ENCODE measurements at places on chromosomes 5 and 9.
A peak's percentile ranks its signal among the peaks of the same experiment; 100 is the strongest.

DNA sequence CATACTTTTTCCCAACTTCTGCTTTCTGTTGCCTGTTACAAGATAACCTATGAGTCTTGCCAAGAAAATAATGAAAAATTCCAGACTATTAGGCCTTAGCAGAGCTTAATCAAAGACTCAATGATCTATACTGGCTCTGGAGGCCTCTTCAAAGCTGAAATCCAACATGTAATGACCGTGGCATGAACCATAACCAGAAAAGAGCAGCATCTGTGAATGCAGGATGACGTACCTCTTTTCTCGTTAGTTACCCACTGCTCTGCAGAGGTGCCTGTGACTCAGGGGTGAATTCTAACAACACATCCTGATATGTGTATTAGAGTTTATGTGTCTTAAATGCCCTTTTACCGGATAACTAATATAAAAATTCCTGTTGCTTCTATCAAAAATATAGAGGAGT is 645.4 kb downstream of the PRELID2 start:
- no peak for DNase-seq

GRCh38 chr5:135195270-135195608 is 161.2 kb upstream of the PITX1 start:
- no peak for DNase-seq

DNA sequence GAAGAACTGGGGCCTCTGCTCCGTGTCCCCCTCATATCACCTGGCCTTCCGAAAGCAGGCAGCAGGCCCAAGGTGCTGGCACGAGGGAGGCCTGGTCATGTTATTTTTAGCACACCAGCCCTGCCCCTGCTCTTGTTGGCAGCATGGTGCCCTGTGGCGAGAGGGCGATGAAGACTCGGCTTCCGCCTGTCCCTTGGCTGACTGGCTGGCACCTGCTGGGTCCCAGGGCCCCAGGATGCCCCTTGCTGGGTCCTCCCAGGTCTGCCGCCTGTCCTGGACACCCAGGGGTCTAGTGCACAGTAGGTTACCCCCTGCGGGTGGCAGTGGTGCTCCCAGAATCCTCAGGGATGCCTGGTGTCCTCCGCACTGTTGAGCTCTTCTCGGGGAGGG is 77.0 kb downstream of the RXRA start:
- DNase-seq = no peak

DNA sequence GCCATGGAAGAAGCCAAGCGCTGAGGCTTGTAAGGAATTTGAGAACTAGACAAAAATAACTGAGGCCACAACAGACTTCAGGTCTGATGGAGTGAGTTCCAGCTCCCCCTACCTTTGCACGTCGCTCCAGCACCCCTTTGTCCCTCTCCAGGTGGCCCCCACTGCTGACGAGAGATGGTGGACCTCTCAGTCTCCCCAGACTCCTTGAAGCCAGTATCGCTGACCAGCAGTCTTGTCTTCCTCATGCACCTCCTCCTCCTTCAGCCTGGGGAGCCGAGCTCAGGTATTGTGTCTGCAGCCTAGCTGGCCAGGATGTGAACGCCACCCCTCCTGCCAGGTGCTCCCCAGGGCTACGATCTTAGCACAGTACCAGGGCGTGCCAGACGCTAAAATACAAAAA is 5.2 kb downstream of the BTNL9 start:
- DNase-seq = no peak

DNA sequence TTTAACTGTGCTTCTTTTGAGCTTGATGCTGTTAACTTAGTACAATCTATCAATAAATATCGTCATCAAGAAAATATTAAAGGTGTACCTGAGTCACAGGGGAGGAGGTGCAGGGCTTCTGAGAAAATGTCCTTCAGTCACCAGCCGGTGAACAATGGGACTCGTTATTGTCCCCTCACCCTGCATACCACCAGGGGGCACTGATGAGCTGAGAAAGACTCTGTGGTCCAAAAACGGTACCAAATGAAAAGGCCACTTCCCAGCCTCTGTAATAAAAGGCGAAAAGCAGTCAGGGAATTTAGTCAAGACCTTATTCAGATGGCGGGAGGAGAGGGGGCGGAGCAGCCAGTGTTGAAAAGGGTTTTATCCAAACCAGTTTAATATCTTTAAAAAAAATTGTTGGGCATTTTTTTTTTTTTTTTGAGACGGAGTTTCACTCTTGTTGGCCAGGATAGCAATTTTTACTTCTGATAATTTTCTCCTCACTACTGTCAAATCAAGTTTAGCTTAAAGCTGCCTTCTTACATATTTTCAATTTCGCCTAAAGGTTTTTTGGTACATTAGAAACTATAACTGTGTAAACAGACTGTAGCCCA is 271.9 kb upstream of the ADAMTS16 start:
- DNase-seq = no peak

GRCh38 chr9:137464291-137464999 is 5.3 kb upstream of the NSMF start:
- no peak for DNase-seq

- no peak for DNase-seq
These were observed 527.2 kb downstream of the KCTD16 start for GRCh38 chr5:144697847-144698262.

GRCh38 chr5:142175039-142175438 is 66.5 kb downstream of the NDFIP1 start:
- no peak for DNase-seq

DNA sequence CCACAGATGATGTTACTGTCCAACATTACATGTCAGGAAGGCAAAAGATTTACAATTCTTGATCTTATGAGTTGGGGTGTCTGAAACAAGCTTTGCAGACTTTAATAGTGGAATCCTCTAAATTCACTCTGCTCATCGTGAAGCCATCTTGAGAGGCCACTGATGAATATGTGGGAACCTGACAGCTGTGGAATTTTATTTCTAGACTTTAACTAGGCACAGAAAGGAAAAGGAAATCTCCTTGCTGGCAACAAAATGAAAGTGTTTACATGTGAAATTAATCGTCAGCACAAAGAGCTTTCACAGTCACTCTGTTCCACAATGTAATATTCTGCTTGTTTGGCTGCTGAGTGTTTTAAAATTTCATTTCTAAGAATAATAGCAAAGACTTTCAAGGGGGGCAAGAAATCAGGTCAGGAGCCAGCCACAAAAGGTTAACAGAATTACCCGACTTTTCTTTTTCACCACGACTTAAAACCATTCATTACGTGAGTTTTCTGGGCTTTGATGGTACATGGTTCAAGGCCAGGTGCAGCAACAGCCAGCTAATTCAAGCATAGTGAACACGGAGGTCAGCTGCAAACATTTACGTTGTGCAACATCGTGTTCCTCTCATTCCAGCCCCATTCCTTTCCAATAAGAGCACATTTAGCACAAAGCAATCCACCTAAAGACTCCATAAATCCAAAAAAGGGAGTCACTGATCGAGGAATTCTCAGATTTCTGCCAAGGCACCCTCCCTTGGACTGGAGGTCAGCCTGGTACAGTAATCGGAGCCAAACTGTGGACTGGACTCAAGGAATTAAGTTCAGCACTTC is 14.6 kb downstream of the NREP start:
- no peak for DNase-seq

DNA sequence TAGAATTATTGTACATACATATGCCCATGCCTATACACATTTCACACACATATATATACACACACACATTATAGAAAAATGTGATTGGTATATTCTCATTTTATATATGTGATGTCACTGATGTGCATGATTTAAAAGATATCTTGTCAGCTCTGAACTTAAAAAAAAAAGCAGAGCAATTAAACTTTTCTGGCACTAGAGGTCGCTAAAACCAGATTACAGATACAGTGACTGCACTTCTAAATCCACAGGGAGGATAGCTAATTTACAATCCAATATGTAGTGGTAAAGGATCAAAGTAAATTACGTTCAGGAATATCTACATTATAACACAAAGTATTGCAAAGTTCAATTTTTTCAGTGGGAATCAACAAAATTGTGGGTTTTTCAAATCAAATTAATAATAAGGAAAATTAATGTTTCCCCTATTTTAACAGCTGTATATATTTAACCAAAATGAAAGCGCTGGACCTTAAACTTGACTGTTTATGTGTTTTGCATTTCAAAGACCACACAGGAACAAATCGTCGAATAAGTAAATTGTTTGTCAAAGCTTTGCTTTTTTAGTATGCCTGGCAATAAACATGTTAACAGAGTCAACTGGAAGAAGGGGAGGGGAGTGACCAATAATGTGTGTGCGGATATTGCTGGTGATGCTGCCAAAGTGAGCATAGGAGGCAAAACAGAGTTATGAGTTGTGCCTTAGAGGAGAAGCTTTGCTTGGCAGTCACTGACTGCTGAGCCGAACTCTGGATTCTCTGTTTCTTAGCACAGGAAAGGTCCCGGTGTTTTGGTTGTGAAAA is 1201.4 kb upstream of the C9orf72 start:
- DNase-seq = no peak

DNA sequence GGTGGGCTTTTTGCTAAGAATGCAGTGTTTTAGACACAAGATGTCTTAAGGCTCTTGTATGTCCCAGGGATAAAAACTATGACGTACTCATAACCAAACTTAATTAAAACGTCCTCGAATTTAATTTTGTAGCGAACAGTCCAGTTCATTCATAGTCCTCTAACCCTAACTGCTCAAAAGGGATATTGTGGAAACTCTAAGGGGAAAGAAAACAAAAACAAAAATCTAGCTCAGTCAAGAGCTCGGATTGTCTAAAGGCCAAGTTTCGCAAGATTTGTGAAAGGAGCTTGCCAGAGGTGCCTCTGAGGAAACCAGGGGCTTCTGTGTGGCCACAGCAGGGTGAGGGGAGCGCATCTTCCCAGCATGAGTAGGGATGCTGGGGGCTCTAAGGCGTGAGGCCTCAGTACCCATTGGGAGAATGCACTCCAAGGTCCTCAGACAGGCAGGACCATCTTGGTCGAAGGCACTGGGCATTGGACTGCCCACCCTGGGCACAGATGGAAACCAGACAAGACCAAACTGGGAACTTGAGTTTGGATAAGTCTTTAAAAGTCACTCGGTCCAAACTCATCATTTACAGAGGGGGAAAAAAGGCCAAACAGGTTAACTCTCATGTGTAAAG is 71.8 kb downstream of the PRRT1B start:
- DNase-seq = no peak

GRCh38 chr9:110115826-110116542 is 92.0 kb downstream of the C9orf152 start:
- no peak for DNase-seq

- DNase-seq = peak; percentile 37
These were observed 4.4 kb downstream of the IL3 start for GRCh38 chr5:132064738-132065331.

DNA sequence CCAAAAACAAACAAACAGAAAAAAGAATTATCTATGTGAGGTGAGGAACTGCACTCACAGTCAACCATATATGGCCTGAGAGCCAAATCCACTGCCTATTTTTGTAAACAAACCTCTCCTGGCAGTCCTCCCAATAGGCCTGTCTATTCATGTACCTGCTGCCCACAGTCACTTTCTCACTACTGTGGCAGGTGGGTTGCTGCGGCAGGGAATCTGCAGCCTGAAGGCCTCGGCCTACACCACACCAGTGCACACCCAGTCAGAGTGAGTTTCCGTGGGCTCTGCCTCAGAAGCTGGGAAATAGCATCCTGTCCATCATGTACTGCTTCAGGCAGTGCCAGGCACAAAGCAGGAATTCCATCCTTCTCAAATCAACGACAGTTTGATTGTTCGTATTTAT is 82.3 kb downstream of the SPTLC1 start:
- DNase-seq = no peak

DNA sequence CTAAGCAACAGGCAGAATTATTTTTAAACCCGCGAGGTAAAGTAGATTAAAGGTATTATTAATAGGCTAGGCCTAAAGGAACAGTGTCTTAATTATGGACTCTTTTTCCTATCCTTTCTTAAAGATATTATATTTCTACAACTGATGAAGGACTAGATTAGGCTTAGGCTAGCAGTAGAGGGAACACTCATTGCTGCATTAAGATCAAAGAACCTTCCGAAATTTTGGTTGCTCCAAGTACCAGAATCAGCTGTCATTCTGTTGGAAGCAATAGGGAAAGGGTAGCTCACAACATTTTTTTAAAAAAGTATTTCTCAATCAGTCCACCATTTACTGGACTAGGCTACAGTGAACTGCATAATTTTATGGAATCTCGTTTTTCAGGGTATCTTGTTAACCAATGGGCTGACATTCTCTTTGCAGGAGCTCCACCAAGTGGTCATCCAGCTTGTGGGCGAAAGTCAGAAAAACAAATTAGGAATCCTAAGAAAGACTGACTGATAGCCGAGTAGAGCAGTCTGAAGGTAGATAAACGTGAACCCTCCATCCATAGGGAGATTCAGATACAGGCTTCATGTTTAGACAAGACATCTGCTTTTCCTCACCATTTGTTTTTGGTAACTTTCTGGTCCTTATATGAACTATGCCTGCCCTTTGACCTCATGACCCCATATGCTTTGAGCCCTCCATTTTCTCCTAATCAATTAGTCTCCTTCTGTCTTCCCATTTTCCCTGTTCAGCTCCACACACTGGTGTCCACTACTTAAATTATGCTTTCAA is 103.6 kb upstream of the CHD1 start:
- no peak for DNase-seq

DNA sequence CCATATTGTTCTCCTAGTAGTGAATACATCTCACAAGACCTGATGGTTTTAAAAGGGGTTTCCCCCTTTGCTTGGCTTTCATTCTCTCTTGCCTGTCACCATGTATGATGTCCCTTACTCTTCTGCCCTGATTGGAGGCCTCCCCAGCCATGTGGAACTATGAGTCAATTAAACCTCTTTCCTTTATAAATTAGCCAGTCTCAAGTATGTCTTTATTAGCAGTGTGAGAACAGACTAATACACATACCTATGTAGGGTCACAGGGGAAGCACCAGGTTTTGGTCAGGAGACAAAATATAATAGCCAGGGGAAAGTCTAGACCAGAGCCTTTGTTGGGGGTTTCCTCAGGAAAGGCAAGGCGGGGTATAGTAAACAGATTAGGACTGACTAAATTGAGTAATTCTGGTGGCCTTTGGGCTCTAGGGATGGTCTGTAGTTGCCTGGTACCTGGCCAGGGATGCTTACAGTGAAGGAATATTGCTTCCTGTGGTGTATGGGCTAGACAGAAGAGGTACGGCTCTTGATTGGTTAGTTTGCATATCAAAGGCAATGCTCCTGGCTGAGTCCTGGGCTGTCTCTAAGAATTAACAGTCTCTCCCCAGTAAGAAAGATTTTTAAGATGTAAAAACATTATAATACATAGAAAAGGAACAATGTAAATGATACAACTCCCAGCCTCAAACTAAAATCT is 254.5 kb downstream of the ELAVL2 start:
- no peak for DNase-seq

DNA sequence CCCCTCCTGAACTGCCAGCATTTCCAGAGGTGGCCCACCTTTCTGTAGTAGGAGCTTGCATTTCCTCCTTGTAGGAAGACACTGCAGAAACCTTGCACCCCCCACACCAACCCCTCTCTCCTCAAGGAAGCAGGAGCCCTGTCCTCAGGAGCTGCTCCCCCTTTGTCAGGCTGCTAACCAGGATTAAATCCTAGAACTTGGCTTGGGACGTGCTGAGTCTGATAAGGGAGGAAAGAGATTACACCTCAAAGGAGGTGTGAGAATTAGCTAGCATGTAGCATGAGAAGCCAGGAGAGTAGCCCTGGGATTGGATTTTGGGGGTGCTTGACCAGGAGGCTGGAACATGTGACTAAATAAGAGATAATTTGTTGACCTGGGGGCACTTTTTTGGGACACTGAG is 119.8 kb upstream of the ALDH1B1 start:
- DNase-seq = no peak

Measured in stimulated activated CD8-positive, alpha-beta memory T cell treated with anti-CD3 and anti-CD28 coated beads, Interleukin-15, amount 100 ng/mL, for 4 hours (primary cell).